Astrocyte (in vitro differentiated cells and primary cell): ENCODE measurements at places on chromosomes 13 and 19. TPM values are rescaled to one million over a fixed set of nuclear protein-coding genes. Genes with fewer than 3 reads are reported as not detected.

DNA sequence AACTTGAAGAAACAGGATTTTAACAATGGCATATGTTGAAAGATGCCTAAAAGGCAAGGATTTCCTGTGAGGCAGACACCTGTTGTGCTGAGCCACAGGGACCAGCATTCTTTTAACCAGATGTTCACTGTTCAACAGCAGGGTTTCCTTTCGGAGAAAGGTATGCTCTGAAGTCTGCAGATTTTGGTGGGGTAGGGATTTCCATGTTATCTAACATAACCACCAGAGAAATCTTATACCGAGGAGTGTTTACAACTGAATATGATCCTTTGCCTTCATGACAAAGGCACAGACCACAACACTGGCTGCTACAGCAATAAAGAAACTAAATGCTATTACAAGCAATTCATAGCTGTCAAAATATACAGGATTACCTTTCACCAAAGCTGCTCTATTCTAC, 48.1 kb downstream of the MPHOSPH8 start:
- no peak overlapping the region for H3K4me3 ChIP-seq
- no peak overlapping the region for H3K27ac ChIP-seq
- no peak for DNase-seq

DNA sequence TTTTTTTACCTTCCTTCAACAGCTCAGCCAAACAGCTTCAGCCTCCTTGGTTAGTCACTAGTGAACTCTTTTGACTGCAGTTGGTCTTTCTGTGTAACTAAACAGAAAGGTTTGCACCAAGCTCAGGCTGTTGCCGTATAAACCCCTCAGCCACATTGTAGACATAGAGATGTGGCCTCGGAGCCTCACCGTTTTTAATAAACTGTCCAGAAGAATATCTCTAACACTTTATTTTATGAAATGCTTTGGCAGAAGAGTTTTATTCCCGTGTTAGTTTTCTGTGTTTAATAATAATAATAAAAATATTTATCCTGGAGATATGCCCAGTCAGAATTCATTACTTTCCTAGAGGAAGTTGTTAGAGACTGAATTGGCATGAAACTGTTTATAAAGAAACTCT, 171.7 kb upstream of the MAB21L1 start:
- no peak for DNase-seq
- H3K27me3 ChIP-seq = no peaks in the 10 kb centered on the region
- H3K4me3 ChIP-seq = no peak overlapping the region
- no peak overlapping the region for H3K27ac ChIP-seq
- no peaks in the 10 kb centered on the region for H3K4me1 ChIP-seq
- H3K36me3 ChIP-seq = no peaks in the 10 kb centered on the region

GRCh38 chr19:46764817-46765291, 18.6 kb upstream of the STRN4 start:
- no peak for DNase-seq
- H3K4me3 ChIP-seq = no peak overlapping the region
- no peaks in the 10 kb centered on the region for H3K27me3 ChIP-seq
- no peaks in the 10 kb centered on the region for H3K4me1 ChIP-seq
- no peak overlapping the region for H3K27ac ChIP-seq

SERPINE3 gene
- not detected in 2 replicates for total RNA-seq
